ENCODE measurements at places on chromosomes 4 and X.

DNA sequence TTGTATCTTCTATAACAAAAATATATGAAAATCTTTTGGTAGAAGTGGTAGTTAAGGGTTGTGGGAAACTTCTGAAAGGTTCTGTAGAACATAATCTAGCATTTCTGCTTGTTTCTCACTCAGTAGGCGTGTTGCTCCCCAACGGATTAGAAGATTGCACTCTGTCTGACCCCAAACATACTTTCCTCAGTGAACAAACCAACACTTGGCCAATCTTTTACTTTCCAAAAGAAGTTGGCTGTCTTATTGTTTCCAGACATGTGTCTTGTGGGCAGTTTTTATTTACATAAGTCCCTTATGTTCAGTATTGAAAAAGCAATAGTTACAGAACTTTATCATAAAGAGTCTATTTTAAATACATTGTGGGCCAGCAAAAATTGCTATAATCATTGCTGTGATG lies 312.8 kb upstream of the EPHA5 start:
- no peak for DNase-seq

- DNase-seq = no peak
Observed at GRCh38 chr4:32798471-32799159, 2078.4 kb downstream of the PCDH7 start.

DNA sequence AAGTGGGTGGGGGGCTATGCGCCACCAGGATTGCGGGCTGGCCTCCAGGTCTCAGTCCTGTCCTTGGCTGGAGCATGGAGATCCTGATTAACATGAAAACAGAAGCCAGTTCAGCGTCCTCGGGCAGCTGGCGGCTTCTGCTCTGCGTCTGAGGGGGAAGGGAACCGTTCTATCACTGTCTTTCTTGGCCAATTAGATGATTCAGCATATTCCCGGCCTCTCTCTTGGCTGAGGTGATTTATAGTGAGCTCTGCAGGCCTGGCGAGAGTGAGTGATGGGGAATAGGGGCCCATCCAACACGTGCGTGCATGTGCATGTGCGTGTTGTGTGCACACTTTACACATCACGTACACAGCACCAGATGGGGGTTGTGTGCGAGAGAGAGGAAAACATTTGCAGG lies 145.8 kb upstream of the ATP6AP2 start:
- no peak for DNase-seq

DNA sequence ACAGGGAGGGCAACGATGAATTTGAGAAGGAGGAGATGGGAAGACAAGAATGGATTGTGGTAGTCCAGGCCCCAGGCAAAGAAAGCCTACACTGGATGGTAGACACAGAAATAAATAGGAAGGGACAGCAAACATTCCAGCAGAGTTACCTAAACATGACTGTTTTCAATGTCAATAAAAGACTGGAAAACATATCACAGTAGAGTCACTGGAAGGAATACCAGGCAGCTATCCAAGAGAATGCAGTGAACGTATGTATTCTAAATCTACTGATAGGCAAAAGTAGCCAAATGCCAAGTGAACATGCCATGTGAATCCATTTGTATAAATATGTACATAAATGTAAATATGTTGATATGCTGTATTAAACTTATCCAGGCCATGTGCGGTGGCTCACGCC lies 183.0 kb downstream of the PALLD start:
- DNase-seq = no peak

- no peak for DNase-seq
Observed at GRCh38 chr4:136383082-136383481, 1149.2 kb downstream of the PCDH18 start.

- no peak for DNase-seq
Observed at GRCh38 chr4:76733068-76733771, 164.7 kb downstream of the SOWAHB start.

- no peak for DNase-seq
Observed at GRCh38 chr4:177051473-177052060, 258.1 kb upstream of the NEIL3 start.

DNA sequence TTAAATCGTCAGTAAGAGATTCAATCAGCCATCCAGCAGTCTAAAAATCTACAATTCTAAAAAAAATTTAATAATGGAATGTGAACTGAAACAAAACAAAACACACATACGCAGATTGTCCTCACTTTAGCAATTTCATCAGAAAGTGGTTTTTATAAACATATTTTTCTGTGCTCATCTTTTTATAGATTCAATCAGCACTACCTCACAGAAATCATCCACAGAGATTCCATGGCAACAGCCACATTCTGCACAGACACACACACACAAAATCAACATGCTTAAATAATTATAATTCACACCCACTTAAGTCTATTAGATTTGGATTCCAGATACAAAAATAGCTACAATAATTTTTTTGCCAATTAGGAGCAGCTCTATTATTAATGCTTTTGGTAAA lies 149.0 kb upstream of the KCNIP4 start:
- DNase-seq = no peak

- no peak for DNase-seq
Observed at GRCh38 chrX:15404401-15405096, 20.3 kb upstream of the VEGFD start.

DNA sequence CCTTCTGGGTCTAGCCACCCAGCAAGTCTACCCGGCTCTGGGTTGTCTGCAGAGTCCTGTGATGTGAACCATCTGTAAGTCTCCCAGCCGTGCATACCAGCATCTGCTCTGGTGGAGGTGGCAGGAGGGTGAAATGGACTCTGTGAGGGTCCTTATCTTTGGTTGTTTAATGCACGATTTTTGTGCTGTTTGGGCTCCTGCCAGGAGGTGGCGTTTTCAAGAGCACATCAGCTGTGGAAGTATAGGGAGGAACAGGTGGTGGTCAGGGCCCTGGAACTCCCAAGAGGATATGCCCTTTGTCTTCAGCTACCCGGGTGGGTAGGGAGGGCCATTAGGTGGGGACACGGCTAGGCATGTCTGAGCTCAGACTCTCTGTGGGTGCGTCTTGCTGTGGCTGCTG lies 66.5 kb upstream of the ZFP42 start:
- DNase-seq = no peak

DNA sequence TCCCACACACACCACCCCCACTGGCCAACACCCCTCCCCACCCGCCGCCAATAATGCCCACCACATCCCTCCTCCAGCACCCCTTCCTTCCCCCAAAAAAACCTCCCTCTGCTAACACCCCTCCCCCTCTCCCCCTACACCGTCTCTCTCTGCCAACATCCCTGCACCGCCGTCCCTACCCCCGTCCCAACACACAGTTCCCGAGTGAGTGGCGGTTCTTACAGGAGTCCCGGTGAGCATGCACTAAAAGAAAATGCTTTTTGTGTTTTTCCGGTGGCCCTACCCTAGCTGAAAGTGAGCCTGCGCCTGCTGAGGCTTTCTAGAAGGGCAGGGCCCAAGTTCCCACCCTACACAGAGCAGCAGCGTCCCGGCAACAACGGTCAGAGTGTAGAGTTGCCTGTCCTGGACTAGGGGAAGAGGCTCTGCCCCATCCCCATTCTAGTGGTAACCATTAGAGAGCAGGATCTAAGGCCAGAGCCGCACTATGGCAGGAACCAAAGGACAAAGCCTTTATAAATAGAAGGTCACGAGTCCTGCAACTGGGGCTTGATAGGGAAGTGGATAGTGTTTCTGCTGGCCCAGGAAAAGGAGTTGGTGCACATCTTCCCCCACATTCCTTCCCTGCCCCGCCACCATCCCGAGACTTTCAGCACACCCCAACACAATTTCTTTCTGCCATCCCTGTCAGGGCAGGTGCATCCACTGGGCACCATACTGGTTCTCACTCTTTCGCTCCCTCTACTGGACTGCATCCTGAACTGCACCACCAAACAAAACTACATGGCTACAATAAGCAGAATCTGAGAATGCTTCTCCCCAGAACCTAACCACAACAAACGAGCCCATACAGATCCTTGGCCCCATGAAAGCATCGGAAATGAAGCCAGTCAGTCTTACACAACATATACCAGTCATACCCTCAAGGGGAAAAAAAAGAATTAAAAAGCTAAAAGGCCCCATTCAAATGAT lies 78.1 kb upstream of the PAGE3 start:
- no peak for DNase-seq

DNA sequence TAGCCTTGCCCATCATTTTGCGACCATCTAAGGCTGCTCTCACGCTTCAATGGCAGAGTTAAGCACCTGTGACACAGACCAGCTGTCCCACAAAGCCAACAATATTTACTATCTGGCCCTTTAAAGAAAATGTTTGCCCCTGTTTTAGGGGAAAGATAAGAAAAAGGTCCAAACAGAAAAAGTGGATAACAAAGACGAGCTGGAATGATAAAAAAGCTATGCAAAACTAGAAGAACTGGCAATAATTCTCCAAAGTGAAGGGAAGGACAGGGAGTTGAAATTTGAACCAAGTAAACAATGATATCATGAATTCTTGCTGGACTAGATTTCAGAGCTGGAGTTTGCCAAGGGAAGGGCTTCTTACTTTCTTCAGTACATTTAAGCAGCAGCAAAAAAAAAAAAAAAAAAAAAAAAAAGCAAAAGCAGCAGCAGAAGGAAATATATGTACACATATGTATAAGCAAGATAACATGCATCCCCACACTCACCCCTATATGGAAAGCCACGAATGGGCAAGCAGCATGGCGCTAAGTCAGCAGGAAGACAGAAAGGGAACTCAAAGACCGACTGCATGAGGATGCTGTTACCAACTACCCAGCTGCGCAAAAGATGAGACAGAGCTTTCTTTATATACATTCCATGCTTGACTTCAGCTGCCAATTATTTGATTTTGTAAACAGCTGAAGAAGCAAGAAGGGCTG lies 12.5 kb downstream of the TRAPPC2 start:
- DNase-seq = no peak

- DNase-seq = no peak
Observed at GRCh38 chrX:29447867-29448266, 767.5 kb upstream of the MAGEB2 start.

- DNase-seq = no peak
Observed at GRCh38 chr4:116913451-116913850, 171.9 kb downstream of the TRAM1L1 start.

GRCh38 chr4:610411-611261 lies 14.7 kb upstream of the PDE6B start:
- DNase-seq = no peak

DNA sequence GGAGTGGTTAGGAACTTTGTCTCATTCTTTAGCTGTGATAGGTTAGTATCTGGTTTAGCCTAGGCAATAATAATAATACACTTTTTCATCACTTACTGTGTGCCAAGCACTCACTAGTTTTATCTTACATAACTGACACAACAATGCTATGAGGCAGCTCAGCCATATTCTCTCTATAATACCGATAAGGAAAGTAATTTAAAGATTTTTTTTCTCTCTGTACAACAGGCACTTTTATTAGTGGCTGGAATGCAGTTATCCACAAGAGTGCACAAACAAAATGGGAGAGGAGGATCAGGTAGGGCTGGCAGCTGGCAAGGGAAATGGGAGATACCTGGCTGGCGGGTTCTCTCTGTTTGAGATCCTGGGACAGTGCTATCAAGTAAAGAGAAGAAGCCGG lies 7.6 kb downstream of the RELL1 start:
- DNase-seq = no peak

DNA sequence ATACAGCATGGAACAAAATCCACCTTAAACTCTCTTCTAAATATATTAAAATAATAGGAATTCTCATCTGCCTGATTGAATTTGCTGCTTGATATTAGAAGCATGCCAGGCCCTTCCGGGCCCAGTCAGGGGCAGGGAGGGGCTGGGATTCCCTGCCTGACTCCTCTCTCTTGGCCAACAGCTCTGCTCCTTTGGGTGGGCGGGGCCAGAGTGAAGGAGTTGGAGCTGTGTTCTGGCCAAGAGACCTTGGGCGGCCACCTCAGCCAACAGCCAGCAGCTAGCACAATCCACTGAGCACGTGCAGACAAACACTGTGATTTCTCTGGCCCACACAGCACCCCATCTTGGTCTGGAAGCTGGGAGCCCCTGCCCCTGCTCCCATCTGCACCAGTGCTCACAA lies 140.3 kb downstream of the PJA1 start:
- no peak for DNase-seq

- DNase-seq = no peak
Observed at GRCh38 chrX:2351999-2352995, 148.5 kb downstream of the DHRSX start.

GRCh38 chrX:136395271-136395670 lies 92.5 kb upstream of the BRS3 start:
- no peak for DNase-seq

DNA sequence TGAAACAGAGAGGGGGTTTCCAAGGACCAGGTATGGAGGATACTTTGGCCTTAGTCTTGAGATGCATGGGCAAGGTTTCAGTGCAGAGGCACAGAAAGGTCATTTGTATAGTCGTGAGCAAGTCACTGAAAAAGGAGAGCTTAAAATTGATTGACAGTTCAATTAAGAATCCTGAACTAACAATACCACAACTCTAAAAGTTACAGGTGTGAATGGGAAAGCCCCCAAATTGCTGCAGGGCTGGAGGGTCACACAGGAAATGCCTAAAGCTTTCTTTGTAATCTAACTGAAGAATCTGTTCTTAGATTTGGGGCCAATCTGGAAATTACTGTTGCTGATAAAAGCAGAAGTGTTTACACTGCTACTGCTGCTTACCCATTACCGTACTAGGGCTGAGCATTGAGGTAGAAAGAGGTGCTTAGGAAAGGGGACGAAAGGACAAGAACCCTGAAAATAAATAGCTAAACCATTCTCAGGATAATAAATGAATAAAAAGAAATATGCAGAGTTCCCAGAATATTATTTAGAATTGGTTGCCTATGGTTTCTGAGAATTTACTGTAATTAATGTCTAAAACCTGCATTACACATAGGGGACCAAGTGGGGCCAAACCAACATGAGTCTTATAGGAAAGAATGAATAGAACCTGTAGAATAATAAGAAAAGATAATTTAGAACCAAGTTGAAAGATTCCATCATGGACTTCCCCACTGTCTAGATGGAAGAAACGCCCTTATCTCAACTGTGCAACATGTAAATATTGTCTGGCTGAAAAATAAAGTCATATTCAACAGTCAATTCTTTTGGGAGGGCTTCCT lies 91.9 kb upstream of the PPP1R2C start:
- DNase-seq = no peak

GRCh38 chrX:17511556-17511955 lies 136.6 kb downstream of the NHS start:
- no peak for DNase-seq

DNA sequence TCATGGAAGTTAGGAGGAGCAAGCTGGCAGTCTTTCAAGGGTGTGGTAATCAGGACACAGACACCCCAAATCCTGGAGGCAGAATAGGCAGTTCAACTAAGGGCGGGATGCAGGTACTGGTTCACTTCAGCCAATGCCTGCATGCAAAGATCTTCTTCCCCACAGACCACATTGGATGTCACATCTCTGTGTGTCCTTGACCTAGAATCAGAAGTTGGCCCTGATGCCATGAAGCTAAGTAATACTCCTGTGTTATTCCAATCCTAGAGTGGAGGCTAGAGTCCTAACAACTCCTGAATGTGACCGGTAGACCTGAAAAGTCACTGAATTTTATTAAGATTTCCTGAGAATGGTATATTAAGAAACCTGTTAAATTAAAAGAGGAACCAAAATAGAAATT lies 165.5 kb downstream of the DMD start:
- DNase-seq = no peak

DNA sequence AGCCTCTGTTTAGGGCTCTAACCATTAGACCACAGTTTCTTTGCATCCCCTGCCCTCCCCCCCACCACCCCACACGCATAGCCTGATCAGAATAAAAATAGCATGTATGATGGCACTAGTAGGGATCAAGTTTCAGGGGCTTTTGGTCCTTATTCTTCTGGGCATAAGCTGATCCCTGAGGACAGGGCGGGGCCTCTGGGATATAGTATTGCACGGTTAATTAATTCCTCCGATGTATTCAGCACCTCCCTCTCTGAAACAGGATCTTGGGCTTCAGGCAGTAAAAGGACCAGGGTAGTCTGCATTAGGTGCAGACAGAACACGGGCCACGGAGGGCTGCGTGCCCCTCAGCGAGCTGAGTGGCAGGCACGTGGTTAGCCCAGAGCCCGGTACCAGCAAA lies 57.1 kb downstream of the ELF4 start:
- no peak for DNase-seq
